ENCODE measurements at places on chromosomes 3 and 15.

GRCh38 chr3:108953210-108953609, 469 bp downstream of the GUCA1C start:
- DNase-seq, result no peak

GRCh38 chr15:81813215-81813614, 232.6 kb downstream of the MEX3B start:
- no peak for DNase-seq

GRCh38 chr3:43181202-43181821, 75.4 kb upstream of the POMGNT2 start:
- no peak for DNase-seq

DNA sequence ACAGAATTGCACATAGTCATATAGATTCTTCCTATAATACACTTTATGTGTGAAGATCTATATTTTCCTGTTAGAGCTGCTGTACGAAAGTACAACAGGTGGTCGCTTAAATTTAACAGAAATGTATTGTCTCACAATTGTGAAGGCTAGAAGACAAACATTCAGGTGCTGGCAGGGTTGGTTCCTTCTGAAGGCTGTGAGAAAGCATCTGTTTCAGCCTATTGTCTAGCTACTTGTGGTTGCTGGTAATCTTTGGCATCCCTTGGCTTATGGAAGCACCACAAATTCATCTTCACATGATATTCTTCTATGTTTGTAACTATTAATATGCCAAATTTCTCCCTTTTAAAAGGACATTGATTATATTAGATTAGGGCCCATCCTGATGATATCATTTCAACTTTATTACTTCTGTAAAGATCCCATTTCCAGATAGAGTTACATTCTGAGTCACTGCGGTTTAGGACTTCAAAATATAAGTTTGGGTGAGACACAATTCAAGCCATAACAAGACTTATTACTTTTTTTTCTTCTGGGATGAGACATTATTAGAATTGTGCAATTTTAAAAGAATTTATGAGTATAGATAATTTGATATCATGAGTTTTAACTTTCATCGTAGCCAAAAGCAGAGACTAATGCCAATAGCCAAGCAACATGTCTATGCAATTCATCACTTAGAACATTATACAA, 248.1 kb upstream of the BCHE start:
- no peak for DNase-seq

- DNase-seq, result no peak
These were observed 380 bp upstream of the ALS2CL start for GRCh38 chr3:46693892-46694226.
